ENCODE measurements at places on chromosomes 2 and 18.

DNA sequence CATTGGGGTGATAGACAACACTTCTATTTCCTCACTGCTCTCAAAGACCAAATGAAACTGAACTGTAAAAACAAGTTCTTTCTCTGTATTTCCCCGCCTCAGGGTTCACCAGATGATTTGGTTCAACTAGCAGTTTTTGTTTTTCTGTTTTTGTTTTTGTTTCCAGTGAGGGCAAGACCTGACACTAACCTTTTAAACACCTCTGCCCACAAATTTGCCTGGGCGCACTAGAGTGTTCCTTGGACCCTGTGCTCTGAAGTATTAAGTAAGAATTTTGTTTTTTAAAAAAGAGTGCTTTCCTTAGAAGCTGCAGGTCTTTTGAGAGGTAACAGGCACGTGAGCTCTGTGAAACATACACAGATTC is 92.9 kb downstream of the DYSF start:
- no peak for DNase-seq

DNA sequence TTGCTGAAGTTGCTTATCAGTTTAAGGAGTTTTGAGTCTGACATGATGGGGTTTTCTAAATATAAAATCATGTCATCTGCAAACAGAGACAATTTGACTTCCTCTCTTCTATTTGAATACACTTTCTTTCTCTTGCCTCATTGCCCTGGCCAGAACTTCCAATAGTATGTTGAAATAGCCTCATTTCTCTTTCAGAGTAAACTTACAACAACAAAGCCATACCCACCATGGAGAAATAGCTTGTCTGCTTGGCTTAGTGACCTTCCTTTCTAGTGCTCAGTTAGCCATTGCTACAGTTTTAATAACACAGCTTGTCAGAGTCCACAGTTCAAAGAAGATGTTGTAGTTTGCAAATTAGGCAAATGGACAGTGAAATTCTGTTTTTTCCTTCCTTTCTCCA is 228.0 kb downstream of the ETAA1 start:
- DNase-seq, result no peak

DNA sequence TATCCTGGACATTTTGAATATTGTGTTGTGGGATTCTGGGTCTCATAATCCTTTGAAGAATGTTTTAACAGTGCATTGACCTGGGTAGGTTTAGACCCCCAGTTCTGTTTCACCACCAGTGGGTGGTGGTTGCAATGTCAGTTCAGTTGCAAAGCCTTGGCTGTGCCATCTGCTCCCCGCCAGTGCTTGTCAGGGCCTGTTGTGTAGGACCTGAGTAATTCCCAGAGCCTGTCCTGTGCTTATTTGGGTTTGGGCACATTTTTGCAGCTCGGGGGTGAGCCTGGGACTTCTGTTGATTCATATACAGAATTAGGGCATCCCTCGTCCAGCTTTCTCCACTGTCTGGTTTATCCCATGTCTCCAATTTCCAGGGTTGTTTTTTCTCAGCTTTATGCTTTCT is 24.8 kb downstream of the ATP9B start:
- no peak for DNase-seq

- DNase-seq, result no peak
Observed at GRCh38 chr2:134705861-134706586, 12.8 kb downstream of the TMEM163 start.

DNA sequence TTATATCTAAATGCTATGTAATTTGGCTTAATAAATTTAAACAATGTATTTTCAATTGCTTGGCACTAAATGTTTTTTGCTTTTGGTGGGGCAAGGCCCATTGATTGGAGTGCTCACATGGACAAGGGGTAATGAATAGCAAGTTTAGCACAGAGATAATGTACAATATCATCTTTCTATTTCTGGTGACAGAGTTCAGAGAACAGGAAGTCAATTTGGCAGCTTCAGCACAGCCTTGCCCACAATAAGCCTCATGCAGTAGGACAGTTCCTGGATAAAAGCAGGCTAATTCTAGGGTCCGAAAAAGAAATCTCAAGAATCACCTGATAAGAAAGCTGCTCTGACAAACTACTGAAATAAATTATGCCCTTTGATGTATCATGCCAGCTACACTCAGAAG is 443.9 kb upstream of the FSHR start:
- no peak for DNase-seq
